ENCODE measurements at places on chromosomes 11 and 22. TPM values are rescaled to one million over a fixed set of nuclear protein-coding genes. Genes with fewer than 3 reads are reported as not detected.

Gene SHISA8
- total RNA-seq = 0.18 TPM

Gene GTSE1
- total RNA-seq = 29.8 TPM

Gene C11orf65
- 0.29 TPM for total RNA-seq

Gene APOL4
- not detected for total RNA-seq

Gene OR52H1
- total RNA-seq = not detected

Gene CRYBA4
- not detected for total RNA-seq

Gene ST14
- total RNA-seq = 0.06 TPM

Gene UPK3A
- not detected for total RNA-seq

Gene APOA1
- total RNA-seq = 0.16 TPM

Gene ARFIP2
- total RNA-seq = 53.0 TPM

Gene YPEL1
- 0.23 TPM for total RNA-seq

Gene MS4A3
- not detected for total RNA-seq

Gene POU2F3
- total RNA-seq = not detected

Gene VWCE
- total RNA-seq = 0.48 TPM

Gene TRIM51
- total RNA-seq = not detected

Gene MUC15
- not detected for total RNA-seq

Gene MPZL2
- not detected for total RNA-seq

Gene SESN3
- total RNA-seq = 0.14 TPM

Gene MAPK8IP1
- 6.1 TPM for total RNA-seq

Data from A549 treated with CORT108297 at 1 μM for 4 hours (cell line).